ENCODE measurements at places on chromosomes 2 and 18.

DNA sequence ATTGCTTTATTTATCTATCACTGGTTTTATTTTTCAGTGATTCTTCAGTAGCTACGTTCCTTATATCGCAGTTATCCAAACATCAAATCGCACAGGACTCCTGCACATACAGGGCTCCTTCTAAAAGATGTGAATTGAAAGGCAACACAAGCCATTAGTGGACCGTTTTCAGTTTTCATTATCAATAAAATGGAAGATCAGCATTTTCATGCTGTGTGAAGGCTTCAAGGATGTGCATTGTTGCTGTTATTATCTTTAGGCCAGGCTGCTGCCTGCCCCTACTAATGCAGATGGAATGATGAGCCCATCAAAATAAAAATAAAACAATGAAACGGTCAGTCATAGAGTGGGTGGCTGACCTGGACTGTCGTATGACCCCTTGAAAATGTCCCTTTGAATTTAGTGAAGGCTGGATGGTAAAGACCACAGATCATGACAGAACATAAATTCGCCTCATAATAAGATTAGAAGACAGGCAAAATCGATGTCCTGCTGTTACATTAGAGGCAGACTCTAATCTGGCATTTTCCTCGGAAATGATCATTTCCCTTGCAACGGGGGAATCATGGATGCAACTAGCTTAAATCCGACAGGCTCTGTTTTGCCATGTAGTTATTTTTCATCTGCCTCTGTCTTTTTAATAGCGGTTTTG is 32.9 kb downstream of the ITGB6 start:
- no peak for DNase-seq

GRCh38 chr2:228479014-228479413 is 297.5 kb upstream of the SPHKAP start:
- DNase-seq, result no peak

GRCh38 chr2:220334871-220335590 is 707.6 kb downstream of the SLC4A3 start:
- no peak for DNase-seq

- DNase-seq, result peak; percentile 98
These were observed 164.0 kb downstream of the DTNA start for GRCh38 chr18:34873986-34874580.

GRCh38 chr18:56712761-56713160 is 61.6 kb downstream of the WDR7 start:
- DNase-seq, result no peak

DNA sequence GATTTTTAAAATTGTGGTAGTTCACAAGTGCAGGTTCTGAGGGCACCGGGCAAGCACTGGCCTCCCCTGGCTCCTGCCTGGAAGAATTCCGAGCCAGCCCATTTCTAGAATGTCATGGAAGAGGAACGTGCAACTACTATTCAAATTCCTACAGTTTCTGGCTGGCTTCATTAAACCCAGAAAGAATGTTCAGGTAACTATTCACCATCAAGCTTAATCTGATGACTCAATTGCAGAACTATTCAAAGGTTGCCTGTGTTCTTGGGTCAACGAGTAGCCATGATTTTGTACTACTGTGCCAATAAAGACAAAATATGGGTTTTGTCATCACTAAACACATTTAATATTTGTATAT is 14.3 kb upstream of the MFF start:
- no peak for DNase-seq

- DNase-seq, result no peak
These were observed 300.7 kb downstream of the NOL4 start for GRCh38 chr18:33923980-33924379.

DNA sequence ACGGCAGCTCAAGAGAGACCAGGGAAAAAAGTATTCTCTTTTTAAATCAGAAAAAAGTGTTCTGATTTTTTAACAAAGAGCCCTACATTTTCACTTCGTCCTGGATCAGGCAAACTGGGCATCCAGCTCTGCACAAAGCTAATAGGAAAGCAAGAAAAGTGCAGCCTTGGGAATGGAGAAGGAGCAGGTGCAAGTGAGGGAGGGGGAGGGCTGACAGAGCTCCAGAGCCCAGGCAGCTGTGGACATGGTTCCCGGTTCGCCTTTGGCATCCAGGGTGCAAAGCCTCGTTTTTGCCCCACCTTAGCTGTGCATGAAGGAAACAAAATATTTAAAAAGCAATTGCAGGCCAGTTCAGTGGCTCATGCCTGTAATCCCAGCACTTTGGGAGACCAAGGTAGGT is 82.2 kb downstream of the FAM124B start:
- no peak for DNase-seq

GRCh38 chr2:188403676-188404075 is 112.0 kb downstream of the GULP1 start:
- no peak for DNase-seq

- no peak for DNase-seq
These were observed 15.5 kb downstream of the MRPS5 start for GRCh38 chr2:95106081-95106480.

DNA sequence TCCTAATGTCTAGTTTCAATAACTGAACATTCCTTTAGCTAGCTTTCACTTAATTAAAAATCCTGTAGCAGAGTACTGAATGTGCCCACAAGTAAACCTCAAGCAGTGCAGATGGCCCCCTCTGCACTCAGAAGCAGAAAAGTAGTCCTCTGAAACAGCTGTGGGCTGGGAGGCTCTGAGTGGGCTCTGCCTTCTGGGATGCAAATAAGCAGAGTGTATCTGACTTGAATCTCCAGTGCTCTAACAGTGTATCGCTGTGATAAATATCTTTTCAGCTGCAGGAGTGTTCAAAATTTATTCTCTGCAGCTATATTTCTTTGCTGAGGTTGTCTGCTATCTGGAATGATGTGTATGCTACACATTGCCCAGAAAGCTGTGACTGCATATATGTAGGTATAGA is 44.8 kb upstream of the SYT4 start:
- no peak for DNase-seq

DNA sequence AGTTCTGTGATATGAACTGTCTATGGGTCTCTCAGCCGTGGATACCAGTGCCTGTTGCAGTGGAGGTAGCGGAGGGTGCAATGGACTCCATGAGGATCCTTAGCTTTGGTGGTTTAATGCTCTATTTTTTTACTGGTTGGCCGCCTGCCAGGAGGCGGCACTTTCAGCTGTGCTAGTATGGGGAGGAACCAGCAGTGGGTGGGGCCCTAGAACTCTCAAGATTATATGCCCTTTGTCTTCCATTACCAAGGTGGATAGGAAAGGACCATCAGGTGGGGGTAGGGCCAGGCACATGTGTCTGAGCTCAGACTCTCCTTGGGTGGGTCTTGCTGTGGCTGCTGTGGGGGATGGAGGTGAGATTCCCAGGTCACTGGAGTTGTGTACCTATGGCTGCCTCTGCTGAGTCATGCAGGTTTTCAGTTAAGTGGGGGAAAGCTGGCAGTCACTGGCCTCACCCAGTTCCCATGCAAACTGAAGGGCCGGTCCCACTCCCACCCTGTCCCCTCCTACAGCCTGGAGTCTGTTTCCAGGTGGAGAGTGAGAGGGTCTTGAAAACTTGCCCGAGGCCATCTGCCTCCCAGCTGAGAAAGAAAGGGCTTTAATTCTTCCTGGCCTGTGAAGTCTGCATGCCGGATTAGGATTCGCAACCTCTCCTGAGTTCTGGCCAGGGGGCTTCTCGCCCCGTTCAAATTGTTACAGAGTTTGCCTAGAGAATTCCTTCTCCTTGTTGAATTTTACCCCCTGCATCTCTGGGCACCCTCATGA is 14.5 kb downstream of the KCNS3 start:
- no peak for DNase-seq

DNA sequence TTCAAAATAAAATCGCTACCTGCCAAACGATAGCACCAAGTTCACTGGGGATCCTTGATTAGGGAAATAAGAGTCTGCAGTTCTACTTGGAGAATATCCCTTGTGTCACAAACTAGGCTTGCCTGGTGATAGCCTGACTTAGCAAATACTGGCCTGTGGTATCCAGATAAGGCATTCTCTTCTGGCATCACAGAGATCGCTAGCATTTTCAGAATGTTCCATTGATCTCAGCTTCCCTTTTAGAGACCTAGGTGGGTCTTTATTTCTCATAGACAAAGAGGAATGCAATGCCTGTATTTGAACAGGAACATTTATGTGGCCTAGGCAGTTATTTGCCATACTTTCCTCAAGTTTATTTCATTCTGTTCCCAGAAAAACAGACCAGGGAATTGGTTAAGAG is 349.1 kb downstream of the STK39 start:
- no peak for DNase-seq

DNA sequence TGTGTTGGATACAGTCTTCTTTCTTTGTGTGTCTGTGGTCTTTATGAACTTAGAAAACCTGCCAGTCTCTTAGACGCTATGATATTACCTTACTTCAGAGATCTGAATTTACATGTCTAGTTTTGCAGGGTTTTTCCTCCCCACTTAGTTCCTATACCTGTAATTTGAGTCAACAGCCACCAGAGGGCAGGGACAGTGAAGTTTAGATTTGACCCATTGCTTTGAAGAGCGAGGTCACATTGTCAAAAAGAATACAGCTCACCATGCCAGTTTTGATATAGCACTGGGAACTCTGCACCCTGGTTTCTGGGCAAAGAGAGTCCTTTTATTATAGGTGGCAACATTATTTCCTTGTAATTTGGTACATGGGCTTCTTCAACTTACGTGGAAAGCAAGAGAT is 102.3 kb downstream of the MAPK4 start:
- DNase-seq, result no peak

- DNase-seq, result no peak
These were observed 121.0 kb downstream of the RAPGEF4 start for GRCh38 chr2:172856606-172857005.
